Stimulated activated naive CD8-positive, alpha-beta T cell treated with anti-CD3 and anti-CD28 coated beads, Interleukin-15, Interleukin-2, amounts not matched to agents 100 U/mL and 50 U/mL, for 24 hours (primary cell): ENCODE measurements at places on chromosomes 5 and 9.

GRCh38 chr5:100779669-100780375, 123.3 kb downstream of the ST8SIA4 start:
- no peak for DNase-seq

DNA sequence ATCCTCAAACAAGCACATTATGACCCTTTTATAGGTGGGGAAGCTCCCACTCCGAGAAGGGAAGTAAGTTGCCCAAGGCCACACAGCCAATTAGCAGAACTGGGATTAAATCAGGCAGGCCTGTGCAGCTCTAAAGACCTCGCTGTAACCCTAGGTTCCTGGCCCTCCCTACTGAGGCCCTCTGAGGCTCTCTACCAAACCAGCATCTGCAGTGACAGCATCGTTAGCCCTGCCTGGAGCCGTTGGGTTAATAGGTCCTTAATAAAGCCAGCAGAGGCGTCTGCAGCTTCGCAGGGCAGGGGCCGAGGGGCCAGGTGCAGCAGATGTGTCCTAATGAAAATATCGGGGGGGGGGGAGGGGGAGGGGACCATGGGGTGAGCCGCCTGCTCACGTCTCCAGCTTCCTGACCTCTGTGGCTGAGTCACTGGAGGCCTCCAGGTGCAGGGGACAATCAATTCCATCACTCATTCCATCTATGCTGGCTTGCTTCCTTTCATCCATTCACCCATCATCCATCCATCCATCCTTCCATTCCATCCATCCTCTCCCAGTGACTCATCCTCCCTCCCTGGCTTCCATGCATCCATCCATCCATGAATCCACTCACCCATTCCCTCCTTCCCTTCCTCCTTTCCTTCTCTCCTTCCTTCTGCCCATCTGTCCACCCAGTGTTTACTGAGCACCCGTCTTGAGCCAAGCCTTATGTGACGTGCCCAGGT, 203.9 kb downstream of the C9orf50 start:
- DNase-seq = no peak

- no peak for DNase-seq
Measured at GRCh38 chr9:23581931-23582330, 244.1 kb downstream of the ELAVL2 start.

DNA sequence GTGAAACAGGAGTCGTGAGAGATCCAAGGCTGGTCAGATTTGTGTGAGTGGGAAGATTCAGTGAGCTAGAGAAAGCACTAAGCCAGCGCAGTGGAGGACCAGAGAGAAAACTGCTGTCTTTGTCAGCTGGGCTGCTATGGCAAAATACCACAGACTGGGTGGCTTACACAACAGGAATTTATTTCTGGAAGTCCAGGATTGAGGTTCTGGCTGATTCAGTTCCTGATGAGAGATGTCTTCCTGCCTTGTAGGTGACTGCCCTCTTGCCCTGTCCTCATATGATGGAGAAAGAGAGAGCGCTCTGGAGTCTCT, 24.2 kb upstream of the ANKRD33B start:
- DNase-seq = no peak

DNA sequence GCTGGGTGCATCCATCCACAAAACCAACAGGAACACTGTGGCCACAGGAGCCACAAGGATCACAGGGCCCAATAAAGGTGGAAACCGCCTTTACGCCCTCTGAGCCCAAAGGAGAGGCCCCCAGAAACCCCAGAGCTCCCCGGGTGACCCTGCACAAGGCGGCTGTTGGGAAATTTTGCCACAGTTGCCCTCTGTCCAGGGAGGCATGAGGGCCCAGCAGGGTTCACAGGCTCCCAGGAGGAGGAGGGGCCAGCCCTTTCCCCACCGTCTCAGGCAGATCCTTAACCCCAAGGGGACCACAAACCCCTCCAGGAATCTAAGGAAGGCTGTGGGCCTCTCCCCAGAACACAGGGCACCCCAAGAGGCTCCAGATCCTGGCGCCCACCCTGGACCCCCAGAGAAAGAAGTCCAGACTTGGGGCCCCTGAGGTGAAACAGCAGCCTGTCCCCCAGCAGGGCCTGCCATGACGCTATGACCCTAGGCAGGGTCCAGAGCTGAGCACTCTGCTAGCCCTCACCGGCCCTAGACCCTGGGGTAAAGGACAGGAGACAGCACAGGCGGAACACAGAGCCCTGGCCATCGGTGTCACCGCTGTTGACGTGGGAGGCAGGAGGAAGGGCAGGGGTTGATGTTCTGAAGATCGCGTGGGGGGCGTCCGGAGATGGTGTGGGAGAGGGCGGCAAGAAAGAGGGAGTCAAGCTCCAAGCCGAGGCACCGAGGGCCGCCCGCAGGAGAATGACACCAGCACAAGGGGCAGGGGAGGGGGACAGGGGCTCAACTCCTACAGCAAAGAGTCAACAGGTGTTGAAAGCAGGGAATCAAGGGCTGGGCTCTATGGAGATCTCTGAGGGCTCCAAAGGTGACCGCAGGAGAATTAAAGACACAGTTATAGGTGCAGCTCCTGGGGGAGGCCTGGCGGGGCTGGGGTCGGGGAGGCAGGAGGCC, 97.5 kb downstream of the VAV2 start:
- DNase-seq = no peak

DNA sequence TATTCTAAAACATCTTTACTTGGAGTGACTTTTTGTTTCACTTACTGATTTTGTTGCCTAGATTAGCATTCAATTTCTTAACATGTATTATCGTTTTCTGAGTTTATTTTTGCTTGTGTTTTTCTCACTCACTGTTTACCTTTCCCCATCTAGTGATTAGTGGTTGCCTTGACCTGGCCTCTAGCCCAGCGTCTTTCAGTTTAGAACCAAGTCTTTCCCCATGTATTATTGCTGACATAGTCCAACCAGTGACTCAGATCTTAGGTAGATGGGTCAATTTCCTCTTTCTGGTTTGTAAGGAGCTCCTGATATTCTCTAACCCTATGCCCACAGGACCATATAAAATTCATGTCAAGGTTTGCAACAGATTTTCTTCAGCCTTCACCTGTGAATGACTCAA, 135.5 kb downstream of the PRR16 start:
- DNase-seq = no peak

- no peak for DNase-seq
Measured at GRCh38 chr5:39427229-39427628, 2.4 kb upstream of the DAB2 start.

DNA sequence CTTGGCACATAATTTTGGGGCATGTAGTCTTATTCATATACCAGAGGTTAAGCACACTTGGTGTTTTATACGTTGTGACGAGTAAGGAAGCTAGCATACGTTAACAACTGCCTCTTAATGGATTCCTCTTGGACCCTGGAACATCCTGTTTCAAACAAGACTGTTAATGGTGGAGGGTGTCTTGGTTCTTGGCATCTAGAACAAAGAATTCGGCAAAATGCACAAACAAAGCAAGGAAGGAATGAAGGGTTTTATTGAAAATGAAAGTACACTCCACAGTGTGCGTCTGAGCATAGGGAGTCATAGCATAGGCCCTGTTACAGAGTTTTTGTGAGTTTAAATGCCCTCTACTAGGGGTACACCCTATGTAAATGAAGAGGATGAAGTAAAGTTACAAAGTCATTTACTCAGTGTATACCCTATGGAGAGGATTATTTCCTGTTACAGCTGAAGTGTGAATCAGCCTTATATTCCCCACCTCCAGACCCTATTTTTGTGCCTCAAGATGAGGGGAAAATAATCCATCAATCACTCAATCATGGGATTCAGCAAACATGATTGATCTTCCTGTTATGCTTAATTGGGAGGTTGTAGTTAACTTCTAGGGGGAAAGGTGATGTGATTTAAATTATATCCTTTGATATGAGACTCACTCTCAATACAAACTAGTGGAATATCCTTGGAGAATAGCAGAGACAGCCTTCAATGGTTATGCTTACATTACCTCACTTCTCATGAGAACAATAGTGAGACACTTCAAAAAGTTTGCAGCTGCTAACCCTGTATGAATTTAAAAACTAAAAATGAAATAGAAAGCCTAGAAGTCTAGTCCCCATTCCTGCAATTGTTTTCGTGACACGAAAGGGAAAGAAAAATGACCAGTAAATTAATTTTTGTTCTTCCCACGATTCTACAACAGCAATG, 84.9 kb upstream of the MYO10 start:
- DNase-seq = no peak

DNA sequence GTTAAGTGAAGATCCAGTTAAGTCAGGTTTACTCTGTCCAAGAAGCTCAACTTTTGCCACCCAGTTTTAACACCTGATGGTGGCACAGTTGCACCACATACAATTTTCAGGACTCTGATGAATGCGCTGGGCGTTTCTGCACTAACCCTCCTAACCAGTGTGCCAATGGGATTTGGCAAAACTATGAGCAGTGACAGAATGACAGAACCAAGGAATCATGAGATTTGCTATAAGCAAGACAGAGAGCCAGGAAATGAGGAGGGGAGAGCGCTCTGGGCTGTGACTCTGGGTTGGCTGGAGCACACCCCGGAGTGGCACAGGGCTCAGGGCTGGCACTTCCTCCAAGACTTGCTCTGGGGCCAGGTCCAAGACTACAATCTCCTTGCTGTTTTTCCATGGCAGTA, 84.1 kb downstream of the SH3PXD2B start:
- no peak for DNase-seq

GRCh38 chr5:110612794-110613247, 113.7 kb downstream of the TMEM232 start:
- DNase-seq = no peak

GRCh38 chr9:106693558-106693957, 169.4 kb upstream of the ZNF462 start:
- no peak for DNase-seq

DNA sequence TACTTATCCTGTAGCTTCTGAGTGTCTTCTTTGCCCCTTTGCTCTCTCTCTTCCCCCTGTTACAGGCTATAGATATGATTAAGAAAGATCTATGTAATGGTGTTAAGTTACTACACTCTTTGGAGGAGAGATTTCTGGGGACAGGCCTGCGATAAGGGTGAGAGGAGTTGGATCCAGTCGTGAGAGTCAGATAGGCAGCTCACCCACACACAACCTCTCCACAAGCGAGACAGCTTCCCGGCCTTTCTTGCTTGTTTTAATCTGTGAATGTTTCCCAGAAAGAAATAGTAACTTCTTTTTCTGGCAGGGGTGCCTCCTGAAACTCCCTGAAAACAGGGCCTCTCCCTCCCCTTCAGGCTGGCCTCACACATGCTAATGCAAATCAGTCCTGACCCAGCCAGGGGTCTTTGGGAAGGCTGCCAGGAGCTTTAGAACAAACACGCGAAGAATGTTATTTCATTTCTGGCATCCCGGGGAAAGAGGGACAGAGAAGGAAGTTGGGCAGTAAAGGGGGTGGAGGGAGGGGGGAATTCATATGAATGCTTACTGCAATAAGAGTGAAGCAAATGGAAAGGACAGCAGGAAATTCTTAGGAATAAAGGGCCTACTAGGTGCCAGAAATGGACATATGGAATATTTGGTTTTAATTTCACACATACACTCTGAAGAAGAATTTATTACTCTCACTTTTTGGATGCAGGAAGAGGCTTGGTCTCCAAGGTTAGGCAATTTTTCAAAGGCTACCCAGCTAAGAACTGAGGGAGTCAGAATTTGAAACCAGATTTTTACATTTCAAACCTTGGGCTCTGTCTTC, 215.8 kb upstream of the TRIM32 start:
- DNase-seq = no peak

GRCh38 chr5:124952566-124952965, 206.1 kb upstream of the ZNF608 start:
- DNase-seq = no peak

DNA sequence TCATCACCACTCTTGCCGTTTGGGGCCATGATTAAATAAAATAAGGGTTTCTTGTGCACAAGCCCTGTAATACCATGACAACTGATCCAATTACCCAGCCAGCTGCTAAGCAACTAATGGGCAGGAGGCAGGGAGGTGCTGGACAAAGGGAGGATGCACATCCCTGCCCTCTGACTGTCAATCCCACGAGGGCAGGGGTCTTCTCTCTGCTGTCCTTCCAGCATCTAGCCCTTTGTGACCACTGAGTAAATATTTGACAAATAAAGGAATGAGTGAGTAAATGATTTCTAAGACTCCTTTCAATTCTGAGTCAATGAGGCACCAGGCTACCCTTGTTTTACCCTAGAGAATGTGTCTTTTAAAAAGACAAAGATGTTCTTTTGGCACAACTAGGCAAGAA, 247.1 kb downstream of the SYK start:
- no peak for DNase-seq

- no peak for DNase-seq
Measured at GRCh38 chr9:93254061-93254481, 70.1 kb downstream of the WNK2 start.

- no peak for DNase-seq
Measured at GRCh38 chr5:79130781-79131180, 19.2 kb downstream of the BHMT start.

GRCh38 chr9:89808076-89808755, 203.4 kb downstream of the GADD45G start:
- DNase-seq = no peak

GRCh38 chr5:89034588-89034987, 151.6 kb upstream of the MEF2C start:
- DNase-seq = no peak

DNA sequence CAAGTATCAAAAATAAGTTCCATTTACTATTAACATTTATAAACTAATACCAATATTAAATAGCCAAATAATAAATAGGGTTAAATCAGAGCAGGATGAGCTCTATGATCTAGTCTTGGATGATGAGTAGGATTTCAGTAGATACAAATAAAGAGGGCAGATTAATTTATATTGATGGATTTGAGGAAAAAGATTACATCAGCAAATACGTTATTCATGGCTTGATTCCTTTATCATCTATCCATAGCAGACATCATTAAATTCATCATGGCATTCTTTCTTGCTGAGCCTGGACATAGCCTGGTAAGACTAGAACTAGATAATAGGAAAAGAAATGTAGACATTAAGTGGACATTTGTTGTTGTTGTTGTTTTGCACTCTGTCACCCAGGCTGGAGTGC, 13.4 kb upstream of the MSMP start:
- DNase-seq = no peak

DNA sequence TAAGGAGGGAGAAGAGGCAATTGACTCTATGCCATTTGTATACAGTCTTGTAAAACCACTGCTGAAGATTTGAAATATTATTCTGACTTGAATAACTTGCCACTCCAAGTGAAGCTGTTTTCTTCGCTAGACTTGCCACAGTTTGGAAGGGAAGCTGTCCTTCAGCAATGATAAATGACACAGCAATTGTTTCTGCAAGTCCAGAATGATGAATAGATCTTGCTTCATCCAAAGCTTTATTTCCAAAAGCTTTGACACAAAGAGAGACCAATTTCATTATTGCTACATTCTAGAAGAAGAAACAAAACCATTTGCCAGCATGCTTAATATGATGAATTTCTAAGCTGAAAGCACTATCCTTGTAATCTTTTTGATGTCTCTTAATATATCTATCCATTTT, 73.7 kb downstream of the ZNF366 start:
- DNase-seq = no peak

DNA sequence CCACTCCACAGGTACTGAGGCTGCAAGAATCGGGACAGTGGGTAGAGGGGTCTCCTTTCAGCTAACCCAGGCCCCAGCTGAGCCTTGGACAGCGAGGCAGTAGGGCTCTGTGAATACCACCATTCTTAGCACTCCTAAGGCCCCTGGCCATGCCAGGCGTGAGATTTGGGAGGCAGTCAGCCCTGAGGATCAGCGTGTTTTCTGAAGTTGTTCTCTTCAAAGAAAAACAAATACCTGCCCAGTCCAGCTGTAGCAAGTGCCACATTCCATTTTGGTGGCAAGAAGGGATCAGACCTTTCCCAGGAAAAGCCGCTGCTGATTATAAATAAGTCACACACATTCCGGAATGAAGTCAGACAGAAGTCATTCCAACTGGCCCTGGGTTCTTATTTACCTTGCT, 47.8 kb downstream of the RALGPS1 start:
- DNase-seq = no peak
